ENCODE measurements at places on chromosomes 6 and 20.

GRCh38 chr6:156949376-156949775, 172.2 kb downstream of the ARID1B start:
- DNase-seq, result no peak

- DNase-seq, result no peak
These were observed 5.7 kb upstream of the ZNF217 start for GRCh38 chr20:53599378-53599777.

DNA sequence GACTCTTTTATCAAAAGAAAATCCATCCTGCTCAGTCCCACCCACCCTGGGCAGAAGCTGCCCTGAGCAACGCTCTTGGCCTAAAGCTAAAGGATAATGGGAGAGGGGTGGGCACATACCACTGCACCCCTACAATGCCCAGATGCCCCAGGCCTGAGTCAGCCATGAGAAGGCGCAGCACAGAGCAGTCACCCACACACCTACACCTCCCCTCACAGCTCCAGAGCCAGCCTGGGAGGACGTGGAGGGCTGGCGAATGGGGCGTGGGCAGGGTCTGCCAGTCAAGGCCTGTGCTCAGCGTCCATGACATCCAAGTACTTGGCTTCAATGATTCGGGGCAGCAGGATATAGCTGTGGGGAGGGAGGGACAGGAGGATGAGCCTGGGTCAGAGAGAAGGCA, 11.5 kb downstream of the SLC4A11 start:
- no peak for DNase-seq

DNA sequence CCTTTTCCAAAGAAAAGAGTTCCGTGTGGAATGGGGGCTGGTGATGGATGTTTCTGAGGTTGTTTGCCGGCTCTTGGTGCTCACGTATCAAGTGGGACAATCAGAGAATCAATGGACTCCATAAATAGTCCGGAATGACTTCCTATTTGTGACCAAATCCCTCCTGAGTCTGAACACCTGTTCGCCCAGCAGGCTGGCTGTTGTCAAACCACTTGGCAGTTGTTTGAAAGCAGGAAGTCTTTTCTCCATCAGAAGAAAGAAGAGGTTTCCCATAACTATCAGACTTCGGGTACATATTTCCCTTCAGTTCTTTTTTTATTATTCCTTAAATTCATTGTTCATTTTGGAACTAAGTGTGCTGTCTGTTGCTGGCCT, 154.7 kb upstream of the RIN2 start:
- no peak for DNase-seq

GRCh38 chr20:4978050-4978918, 23.0 kb downstream of the SLC23A2 start:
- DNase-seq, result no peak

DNA sequence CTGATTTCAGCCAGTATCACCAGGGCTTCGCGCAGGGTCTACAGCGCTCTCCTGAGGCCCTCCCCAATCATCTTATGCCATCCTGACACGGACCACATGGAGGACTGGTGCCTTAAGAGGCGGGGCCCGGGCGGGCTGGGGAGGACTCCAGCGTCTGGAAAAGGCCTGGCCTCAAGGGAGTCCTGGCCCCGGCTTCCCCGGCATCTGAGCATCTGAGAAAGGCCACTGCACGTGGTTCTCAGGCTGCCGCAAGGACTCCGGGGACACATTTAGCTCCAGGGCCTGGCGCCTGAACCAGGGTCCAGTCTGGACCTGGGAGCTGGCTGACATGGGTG, 21.4 kb downstream of the BHLHE23 start:
- DNase-seq, result no peak

- DNase-seq, result no peak
These were observed 5.1 kb downstream of the HLA-DMA start for GRCh38 chr6:32947552-32948465.

GRCh38 chr6:37761554-37762271, 57.8 kb upstream of the ZFAND3 start:
- no peak for DNase-seq

DNA sequence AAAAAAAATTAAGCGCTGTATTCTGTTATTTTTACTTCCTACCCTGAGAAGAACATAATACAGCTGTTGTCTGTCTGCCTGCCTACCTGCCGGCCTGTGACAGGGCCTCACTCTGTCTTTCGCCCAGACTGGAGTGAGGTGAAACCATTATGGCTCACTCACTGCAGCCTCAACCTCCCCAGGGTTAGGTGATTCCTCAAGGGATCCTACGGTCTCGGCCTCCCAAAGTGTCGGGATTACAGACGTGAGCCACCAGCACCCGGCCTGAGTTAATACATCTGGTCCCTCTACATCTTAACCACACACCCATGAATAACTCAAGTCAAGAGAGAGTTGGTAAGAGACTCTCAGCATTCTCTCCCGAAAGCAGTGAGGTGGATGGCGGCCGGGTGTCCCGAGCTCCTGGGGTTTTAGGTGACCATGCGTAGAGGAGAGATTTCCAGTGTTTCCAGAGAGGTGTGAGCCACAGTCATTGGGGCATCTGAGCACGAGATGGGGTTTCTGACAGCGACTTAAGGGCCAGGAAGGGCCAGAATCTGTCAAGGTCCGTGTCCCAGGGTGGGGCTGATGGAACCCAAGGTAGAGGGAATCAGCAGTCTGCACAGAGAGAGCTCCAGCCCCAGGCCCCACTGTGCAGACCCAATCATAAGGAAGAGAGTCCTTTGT, 1954.4 kb upstream of the DEFB115 start:
- no peak for DNase-seq

DNA sequence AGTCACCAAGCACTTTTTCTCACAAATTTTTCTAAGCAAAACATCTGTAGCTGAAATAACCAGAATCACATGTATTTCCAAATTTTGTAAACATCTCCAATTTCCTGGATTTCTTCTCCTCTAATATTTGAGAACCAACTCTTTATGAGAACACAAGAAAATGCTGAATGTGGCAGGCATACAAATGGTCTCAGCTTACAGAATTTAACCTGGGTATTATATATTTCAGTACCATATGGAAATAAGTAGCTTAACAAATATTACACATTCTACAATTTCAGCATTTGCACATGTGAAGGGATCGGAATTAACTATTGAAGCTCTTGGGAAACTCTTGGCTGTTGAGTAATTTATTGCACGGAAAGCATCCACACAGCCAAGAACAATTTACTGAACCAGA, 92.5 kb downstream of the TBXT start:
- DNase-seq, result no peak

DNA sequence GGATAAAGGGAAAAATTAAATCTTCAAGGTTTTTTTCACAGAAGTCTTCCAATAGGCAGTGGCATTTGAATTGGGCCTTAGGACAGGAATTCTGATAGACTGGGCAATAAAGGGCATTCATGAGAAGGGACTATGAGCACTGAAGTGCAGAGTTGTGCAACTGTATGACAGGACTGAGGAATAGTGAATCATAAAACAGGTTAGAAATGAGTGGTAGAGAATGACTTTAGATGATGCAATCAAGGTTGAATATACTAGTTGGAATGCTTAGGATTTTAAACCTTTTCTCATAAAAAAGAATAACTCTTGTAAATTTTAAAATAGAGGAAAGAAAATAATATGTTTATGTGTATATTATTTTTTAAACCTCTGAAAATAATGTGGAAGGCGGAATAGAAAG, 944.7 kb downstream of the PHF3 start:
- no peak for DNase-seq

DNA sequence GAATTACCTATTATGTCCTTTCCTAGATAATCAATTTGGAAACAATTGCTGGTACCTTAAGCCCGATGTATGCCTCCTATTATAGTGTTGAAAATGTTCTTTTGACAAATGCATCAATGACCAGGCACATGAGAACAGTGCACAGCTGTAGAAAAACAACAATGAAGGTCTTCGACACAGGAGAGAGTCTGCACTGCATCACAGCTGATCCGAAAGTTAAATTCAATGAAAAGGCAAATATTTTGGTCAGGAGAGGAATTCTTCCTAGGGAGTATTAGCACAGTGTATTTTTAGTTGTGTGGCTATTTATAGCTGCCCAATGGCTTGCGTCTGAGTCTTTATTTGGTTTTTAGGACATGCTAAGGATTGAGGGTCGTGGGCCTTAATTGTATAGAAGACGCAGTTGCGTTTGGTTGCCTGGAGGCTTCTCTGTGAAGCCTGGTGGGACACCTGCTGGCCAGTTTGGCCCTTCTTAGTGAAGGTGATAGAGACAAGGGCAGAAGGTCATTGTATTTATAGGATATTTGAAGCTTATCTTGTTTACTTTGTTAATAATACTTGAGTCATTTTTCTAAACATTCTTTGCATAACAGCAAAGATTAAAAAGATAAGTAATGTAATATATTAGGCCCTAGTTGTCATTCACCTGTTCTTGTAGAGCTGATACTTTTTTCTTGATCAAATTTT, 72.3 kb downstream of the CDYL start:
- DNase-seq, result no peak

- no peak for DNase-seq
These were observed 176.9 kb upstream of the PRND start for GRCh38 chr20:4544765-4545164.

DNA sequence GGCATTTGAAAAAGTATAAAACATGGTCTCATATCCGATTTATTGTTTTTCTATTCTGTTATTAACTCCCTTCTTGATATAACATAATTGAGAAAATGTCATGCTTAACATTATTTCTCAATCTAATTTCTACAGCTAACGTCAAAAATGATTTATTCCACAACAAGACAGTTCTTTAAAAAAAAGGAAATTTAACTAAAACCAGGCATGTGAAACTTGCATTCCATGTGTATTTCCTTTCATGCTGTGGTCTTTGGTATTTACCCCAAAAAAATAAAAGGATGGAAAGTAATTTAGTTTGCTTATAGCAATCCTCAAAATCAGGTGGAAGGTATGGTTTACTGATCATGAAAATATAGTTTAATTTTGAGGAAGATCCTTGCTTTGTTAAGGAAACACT, 142.8 kb downstream of the COL21A1 start:
- DNase-seq, result no peak

DNA sequence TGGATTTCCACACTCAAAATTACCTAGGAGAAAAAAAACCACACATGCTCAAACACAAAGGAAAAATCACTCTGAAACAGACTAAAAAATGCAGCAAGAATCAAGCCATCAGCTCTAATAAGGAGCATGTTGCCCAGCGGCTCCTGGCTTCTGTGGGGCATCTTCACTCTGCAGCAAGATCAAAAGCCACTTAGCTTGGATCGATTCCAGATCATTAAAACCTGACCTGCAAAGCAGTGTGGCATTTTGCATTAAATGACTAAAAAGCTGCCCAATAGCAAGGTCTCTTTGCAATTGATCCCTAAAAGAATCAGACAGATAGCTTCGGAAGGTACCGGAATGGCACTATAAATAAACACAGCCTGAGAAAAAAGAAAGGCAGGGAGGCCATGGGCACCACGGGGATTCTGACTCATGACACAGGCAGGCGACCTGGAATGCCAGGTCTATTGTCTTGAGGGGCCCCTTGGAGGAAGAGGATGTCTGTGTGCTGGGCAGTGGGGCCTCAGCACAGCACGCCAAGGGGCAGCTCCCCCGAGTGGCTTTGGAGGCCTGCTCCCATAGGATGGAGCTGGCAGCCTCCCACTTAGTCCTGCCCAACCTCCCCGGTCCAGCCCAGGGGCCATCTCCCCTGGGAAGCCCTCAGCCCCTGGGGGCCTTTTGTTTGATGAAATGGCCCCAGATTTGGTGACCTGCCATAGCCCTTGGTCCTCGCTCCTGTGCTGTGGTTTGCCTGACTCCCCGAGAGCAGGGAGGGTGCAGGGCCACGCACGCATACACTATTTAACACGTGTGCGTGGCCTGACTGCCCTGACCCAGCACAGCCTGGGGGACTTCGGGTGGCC, 7.6 kb downstream of the LEMD2 start:
- DNase-seq, result no peak

DNA sequence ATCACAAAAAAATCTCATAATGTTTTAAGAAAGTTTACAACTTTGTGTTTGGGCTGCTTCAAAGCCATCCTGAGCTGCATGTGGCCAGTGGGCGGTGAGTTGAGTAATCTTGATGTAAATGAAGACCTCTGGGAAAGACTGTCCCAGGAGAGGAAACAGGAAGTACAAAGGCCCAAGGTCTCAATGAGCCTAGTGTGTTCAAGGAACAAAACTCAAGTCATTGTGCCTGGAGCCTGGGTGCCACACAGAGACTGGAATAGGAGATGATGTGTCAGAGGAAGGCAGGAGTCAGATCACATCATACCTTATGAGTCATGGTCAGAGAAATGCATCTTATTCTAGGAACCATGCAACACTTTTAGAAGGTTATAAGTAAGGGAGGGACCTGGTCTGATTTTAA, 51.5 kb downstream of the COL19A1 start:
- no peak for DNase-seq

DNA sequence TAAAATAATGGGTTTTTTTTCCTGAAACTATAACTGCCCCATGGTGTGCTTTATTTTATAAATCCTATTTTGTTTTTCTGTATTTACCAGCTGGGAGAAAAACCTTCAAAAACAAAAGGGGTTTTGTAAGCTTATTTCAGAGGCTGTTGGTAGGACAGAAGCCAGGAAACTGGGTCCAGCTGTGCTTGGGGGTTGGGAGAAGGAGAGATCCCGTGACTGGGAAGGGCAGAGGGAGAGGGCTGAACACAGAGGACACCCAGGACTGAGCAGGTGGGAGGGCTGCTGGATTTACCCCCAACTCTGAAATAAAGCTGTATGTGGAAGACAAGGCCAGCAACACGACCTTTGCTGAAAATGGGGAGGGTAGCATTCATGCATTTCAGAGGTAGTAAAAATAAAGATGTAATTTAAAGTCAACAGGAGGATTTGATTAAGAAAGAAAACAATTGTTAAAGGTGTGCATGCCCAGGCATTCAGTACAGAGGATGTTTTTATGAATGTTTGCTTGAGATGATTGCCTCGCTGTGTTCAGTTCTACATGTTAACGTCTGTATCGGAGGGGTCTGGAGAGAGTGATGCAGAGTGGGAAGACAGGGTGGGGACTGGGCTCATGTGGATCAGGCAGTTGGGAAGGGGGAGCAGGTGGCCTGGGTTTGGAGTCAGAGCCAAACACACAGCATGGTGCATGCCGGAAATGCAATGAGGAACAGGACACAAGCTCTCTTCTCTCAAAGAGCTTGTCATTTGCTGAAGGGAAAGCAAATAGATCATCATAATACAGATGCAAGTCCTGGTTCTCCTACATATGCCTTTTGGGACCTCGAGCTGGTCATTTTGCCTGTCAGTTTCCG, 21.4 kb downstream of the ARFGEF3 start:
- DNase-seq, result no peak

- DNase-seq, result no peak
These were observed 12.7 kb upstream of the TRAF3IP2 start for GRCh38 chr6:111618407-111618806.

- no peak for DNase-seq
These were observed 129.8 kb downstream of the FOXO3 start for GRCh38 chr6:108690326-108691049.

- DNase-seq, result no peak
These were observed 68.3 kb downstream of the IMPG1 start for GRCh38 chr6:76004202-76004601.
